ENCODE measurements at places on chromosomes 4 and X.
A peak's percentile ranks its signal among the peaks of the same experiment; 100 is the strongest.

- DNase-seq = no peak
Measured at GRCh38 chr4:184424993-184425758, 49.2 kb downstream of the IRF2 start.

- no peak for DNase-seq
Measured at GRCh38 chr4:146638786-146639505, at the start of gene POU4F2. Gene POU4F2 (plus strand): TSS chr4:146638893. CDS start chr4:146639141, 248 bp downstream.

- DNase-seq = no peak
Measured at GRCh38 chr4:156217236-156217635, 263.6 kb upstream of the CTSO start.

DNA sequence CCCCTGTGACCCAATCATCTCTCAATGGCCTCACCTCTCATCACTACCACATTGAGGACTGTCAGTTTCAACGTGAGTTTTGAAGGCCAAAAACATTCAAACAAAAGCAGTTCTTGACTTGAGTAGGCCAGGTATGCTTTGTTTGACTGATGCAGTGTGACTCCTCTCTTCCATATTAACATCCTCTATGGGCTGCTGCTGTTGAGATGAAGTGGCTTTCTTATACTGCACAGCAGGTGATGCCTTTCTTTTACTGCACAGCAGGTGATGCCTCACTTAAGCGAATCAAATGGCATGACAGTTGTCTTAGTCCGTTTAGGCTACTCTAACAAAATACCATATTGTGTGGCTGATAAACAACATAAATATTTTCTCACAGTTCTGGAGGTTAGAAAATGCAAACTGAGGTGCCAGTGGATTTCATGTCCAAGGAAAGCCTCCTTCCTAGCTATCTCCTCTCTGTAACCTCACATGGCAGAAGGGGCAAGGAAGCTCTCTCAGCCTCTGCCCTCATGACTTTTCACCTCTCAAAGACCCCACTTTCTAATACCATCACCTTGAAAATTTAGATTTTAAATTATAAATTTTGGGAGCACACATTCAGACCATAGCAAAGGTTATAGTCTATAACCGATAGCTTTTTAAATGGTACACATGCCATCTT is 2267.9 kb upstream of the AGA start:
- no peak for DNase-seq

- peak; percentile 1 for DNase-seq
Measured at GRCh38 chr4:88963817-88964216, 93.2 kb downstream of the FAM13A start.

DNA sequence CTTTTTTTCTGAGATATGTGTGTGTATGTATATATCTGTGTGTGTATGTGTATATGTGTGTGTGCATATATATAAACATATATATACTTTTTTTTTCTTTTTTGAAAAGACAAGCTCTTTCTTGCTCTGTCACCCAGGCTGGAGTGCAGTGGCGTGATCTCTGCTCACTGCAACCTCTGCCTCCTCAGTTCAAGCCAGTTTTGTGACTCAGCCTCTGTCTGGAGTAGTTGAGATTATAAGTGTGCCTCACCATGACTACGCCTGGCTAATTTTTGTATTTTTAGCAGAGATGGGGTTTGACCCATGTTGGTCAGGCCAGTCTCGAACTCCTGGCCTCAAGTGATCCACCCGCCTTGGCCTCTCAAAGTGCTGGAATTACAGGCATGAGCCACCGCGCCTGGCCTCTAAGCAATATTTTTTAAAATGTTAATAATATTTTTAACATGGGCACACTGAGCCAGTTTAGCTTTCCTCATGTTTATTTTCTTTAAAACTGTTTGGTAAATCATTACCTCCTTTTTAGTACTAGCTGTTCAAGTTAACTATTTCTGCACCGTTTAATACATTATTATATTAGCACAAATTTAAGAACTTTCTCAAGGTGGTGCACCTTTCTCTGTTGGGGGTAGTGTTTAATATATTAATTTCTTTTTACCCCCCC is 33.3 kb downstream of the BBS12 start:
- DNase-seq = no peak

DNA sequence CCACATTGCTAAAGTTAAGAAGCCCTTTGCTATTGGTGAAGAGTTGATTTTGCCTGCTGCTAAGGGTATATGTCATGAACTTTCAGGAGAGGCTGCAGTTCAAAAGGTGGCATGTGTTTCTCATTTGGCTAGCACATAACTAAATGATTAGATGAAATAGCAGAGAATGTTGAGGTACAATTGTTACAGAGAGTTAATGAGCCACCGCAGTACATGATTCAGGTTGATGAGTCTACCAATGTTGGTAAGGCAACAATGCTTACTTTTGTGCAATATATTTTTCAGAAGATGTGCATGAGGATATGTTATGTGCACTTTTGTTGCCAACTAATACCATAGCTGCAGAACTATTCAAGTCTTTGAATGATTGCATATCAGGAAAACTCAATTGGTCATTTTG is 21.1 kb upstream of the CXCL2 start:
- no peak for DNase-seq

DNA sequence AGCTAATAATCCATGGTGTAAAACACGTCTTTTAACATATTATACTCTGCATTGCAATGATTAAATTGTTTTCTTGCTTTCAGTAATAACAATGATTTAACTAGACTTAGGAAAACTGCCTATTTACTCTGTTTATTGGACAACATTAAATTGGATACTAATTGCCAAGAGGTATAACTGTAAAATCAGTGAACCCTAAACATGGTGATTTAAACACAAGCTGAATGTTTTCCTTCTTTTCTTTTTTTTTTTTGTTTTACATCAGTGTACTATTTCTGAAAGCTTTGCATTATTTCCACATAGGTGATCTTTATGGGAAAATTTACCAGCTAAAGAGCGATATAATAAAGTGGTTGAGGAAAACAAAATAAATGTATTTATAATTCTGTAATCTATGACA is 276.7 kb downstream of the PCDH7 start:
- no peak for DNase-seq

DNA sequence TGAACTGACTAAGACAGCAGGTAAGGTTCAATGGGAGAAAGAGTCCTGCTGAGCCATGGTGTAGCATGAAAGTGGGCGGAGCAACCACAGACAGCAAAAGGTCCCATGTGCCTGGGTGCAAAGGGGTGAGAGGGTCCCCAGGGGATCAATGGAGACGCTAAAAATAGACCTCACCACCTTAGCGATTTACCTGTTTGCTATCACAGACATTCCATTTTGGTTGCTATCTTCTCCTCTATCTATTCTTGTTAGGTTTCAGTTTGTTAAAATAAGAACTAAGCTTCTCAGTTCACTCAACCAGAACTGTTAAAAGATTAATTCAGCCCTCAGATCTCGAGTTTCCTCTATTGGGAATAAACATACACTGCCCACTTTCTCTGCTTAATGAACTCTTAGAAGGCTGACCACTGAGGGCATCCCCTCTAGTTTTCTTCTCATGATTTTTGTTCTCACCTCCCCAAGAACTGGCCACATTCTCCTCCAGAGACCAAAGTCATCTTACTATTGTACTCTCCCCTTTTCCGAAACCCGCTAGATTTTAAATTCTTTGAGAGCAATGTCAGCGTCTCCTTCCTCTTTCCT is 136.7 kb downstream of the PARM1 start:
- DNase-seq = no peak

GRCh38 chrX:136768469-136769084 is 12.2 kb downstream of the ARHGEF6 start:
- DNase-seq = peak; percentile 95

DNA sequence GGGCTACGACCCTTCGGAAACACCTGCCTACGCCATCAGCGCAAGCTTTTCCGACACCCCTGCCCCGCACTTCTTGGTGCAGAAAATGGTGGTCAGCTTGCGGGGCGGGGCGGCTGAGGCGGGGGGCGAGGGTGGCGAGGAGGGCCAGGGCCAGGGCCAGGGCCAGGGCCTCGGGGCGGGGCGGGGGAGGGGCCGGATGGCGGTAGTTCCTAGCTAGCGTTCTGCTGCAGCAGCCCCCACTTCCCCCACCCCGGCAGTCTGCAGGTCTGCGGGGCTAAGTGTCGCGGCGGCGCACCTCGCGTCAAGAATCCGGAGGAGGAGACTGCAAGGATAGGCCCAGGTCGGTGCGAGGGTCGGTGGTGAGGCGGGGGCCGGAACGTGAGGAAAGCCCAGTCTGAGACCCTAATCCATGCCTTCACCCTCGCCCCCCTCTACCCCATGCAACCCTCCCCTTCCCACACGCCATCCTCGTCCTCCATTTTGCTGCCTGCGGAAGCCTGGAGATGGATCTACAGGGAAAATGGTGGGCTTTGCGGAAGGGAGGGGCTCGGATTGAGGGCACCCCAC is 600 bp downstream of the BEX4 start:
- DNase-seq = no peak

GRCh38 chr4:172042714-172043114 is 229.5 kb downstream of the GALNTL6 start:
- DNase-seq = no peak

DNA sequence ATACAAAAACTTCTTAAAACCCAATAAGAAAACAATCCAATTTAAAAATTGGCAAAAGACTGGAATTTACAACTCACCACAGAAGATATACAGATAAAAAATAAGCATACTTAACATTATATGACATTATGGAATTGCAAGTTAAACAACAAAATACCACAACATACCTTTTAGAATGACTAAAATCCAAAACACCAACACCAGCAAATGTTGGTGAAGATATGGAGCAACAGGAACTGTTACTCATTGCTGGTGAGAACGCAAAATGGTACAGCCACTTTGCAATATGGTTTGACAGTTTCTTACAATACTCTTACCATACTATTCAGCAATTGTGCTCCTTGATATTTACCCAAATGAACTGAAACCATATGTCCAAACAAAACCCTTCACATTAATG is 112.4 kb downstream of the ADGRL3 start:
- DNase-seq = no peak

DNA sequence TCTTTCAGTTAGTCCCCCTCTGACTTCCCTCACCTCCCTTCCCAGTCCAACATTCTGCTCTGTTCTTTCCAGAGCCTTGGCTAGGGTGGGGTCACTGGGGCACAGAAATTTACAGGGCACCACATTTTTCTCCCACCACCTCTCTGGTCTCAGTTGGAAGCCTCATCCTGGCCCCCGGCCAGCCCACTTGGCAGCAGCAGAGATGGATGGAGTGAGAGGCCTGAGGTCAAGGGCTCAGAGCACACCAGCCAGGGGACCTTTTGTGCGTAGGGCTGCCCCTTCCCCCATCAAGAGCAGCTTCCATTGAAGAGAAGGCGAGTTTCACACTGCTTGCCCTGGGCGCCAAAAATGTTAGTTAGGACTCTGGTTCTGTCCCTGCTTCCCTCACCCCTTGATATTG is 230.9 kb downstream of the SOX3 start:
- DNase-seq = no peak

- no peak for DNase-seq
Measured at GRCh38 chr4:76546327-76546726, 111.3 kb downstream of the SHROOM3 start.

- DNase-seq = peak; percentile 25
Measured at GRCh38 chrX:30812326-30812725, 76.7 kb downstream of the TAB3 start.

DNA sequence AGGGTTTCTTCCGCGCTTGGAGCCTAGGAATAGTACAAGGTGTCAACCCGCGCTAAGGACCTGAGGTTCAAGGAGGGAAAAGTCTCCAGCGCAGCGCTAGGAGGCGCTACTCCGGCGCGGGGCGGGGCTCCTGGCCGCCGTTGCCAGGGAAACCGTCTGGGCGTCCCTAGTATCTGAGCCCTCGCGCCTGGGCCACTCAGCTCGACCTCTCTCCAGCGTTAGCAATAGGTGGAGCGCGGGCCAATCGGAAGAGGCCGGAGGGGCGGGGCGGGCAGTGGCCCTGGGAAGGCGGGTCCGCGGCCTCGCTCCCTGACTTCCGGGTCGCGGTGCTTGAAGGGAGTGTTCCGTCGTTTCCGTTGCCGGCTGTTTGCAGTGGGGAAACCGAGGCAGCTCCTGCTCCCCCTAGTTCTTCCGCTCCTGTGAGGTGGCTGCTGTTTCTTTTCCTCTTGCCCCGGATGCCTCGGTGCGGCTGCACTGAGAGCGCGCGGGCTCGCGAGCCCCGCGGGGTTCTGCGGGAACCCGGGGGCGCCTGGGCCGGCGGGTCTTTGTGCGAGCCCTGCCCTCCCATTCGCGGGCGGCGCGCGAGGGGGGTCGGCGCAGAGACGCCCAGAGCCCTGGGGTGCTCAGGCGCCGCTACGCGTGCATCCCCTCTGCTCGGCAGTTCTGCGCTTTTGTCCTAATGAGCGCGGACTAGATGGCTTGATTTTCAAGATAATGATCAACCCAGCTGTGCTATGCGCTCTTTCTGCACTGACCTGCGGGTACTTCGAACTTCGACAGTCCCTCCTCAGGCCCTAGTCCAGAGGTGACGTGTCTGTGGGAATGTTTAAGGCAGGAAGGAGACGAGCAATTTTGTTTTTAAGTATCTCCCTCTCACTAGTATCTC is at the start of gene ELMOD2:
Gene ELMOD2, plus strand, starts transcription at position 312 of the 886 bp plus-strand sequence. CDS start 1,261 bp downstream, outside the sequence.
- DNase-seq = peak; percentile 97

GRCh38 chr4:10281996-10282395 is 165.4 kb upstream of the WDR1 start:
- DNase-seq = no peak

- no peak for DNase-seq
Measured at GRCh38 chrX:101686574-101686973, 26.9 kb upstream of the ARMCX2 start.

DNA sequence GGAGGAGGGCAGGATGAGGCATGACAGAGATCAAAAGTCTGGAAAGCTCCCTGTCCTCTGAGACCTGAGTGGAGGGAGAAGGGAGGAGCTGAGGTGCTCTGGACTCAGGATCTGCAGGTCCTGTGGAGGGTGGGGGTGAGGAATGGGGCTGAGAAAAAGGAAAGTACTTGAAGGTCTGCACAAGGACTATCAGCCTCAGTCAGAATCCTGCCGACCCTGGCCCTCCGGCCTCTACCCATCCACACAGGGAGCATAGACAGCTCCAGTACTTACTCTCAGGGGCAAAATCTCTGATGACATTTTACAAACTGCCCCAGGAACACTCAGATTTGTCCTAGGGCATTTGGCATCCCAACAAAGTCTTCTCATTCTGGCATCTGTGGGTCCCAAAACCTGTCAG is 991 bp upstream of the ITIH6 start:
- no peak for DNase-seq

DNA sequence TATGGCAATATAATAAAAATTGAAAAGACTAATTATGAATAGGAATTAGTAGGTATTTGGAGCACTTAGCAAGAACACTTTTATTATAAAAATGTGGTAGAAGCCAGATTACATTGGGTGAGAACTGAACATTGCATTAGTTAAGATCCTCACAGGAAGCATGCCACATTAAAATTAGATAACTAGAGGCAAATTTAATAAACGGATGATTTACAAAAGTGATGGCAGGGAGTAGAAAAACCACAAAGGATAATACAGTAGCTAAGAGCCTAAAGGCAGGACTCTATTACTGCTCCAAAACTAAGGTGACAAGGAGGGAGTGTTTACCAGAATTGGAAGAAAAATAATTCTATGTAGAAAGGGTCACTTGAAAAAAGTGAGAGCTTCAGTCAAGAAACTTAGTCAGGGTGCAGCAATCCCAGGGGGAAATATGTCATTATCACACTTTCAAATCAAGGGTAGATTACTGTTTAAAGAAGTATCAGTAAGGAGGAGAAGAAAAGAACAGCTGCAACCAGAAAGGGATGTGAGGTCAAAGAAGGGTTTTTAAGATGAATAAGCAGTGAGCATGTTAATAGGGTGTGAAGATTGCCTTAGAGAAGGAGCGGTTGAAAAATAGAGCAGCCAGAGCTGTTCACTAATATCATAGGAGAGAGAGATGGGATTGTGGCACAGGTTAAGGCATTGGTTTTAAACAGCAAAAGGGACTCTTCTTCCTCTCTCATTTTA is 84.6 kb downstream of the NDST4 start:
- no peak for DNase-seq

GRCh38 chr4:186829740-186830449 is 106.2 kb upstream of the FAT1 start:
- DNase-seq = no peak

- DNase-seq = no peak
Measured at GRCh38 chr4:17296921-17297890, 214.7 kb downstream of the QDPR start.

Data from NB4 (cell line).